ENCODE measurements at places on chromosomes 5 and 9.

DNA sequence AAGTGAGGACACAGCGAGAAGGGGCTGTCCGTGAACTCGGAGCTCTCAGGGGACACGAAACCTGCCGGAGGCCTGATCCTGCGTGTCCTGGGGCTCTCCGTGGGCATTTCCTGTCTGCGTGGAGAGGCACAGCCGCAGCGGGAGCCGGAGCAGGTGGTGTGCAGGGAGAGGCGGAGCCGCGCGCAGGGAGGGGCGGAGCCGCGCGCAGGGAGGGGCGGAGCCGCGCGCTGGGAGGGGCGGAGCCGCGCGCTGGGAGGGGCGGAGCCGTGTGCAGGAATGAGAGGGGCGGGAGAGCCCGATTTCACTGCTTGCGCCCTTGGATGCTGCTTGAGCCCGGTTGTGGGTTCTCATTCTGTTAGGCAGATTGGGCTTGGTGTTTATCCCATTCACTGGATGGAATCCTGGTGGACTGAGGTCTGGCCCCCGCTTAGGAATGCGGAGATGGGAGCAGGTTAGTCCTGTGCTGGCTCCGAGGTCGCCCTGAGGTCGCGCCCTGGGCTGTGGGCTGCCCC is 26.7 kb downstream of the NDUFS6 start:
- ATAC-seq, result no peak

DNA sequence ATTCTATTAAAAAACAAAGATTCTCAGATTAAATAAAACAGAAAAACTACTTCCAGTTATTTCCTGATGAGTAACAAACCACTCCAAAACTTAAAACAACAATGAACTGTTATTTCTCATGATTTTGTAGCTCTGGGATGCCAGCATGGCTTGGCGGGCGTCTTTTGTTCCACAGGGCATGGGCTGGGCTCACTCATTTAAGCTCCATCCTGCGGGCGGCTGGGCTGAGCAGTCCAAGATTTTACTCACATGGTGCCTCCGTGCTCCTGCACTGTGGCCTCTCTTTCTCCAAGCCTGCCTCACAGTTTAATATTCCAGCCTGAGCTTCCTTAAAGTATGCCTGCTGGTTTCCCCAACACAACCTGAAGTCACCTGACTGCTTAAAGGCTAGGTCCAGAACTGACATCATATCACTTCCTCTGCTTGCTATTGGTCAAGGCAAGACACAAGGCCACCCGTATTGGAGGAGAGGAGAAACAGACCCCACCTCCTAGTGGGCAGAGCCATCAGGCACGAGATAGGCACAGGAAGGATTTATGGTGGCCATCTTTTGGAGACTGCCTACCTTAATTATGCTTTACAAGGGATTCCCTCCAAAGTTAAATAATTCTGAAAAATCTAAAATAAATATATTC is 41.6 kb upstream of the ZBTB43 start:
- ATAC-seq, result peak; percentile 25

- no peak for ATAC-seq
Observed at GRCh38 chr9:136856541-136857141, 4.5 kb downstream of the MAMDC4 start.

DNA sequence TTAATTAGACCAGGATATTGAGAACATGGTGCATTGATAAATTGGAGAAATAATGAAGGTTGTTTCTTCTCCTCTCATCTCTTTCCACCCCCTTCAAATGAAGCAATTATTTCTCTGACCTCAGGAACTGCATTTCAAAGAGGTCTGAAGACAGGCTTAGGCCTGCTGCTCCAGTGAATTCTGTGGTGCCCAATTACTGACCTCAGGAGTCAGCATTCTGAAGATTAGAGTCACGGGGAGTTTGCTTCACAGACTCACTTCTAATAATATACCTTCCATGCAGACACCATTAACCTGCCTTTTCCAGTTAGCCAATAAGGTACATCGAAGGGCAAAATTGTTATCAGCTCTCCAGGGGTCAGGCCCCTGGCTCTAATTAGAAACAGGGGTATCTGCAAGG is 270.9 kb downstream of the GAS1 start:
- no peak for ATAC-seq

DNA sequence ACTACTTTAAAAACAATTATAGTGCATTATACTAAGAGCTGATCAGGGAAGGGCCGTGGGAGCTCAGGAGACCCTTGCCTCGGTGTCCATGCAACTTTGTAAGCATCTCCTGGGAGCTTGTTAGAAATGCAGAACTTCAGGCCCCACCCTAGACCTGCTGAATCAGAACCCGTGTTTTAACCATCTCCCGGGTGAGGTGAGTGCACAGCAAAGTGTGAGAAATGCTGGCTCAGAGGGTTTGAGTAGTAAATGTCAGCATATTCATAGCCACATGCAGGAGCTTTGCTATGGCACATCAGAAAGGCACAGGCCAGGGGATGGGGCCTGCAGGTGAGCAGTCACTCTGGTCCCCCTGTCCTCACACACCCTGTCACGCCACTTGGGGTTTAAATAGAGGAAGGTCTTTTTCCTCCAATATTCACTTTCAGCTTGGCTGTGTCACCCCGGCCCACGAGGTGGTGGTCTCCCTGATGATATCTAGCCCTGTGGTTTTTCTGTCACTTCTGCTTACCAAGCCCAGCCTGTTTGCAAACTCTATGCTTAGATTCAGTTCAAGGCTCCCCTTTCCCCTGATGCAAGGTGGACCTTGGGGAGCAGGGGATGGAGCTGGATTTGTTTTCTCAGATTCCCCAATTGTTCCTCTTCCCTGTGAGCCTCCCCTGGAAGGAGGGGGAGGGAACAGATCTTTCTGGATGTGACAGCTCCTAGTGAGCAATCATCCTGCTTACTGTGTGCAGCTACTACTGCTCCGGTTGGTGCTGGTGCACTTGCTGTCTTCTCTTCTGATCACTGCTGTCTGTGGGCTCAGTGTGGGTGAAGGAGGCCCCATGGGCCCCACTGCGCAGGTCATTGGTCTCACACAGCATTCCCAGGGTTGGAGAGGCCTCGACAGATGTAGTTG is 51.8 kb upstream of the TGFBR1 start:
- no peak for ATAC-seq

- no peak for ATAC-seq
Observed at GRCh38 chr5:159712672-159713071, 203.6 kb upstream of the ADRA1B start.

GRCh38 chr9:82126256-82126655 is 137.7 kb downstream of the SPATA31D1 start:
- no peak for ATAC-seq

DNA sequence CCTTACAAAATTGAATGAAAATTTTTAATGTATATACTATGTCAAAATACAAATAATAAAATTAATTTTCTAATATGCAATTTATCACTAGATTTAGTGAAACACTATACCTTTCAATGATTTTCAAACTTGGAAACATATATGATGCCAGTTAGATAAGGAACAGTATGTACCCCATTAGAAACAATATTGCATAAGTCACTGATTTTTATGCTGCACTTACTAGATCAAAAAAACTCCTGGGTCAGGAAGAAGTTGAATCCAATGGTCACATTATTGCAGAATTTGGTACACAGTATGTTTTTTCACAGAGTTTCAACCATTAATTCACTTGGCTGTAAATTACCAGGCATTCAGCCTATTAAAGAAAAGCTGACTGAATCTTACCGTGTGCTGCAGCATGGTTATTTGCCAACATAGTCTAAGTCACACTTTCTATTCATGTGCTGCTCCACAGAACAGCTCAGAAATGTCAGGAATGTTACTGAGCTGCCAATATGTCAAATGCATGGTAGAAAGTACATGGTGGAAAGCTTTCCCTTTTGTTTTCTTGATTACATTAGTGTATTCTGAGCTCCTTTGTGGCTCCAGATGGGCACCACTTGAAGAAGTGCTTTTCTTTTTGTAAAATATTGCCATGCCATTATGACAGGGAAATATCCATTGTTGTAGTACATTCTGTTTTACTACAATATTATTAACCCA is 9.9 kb upstream of the PRR16 start:
- peak; percentile 96 for ATAC-seq

- ATAC-seq, result no peak
Observed at GRCh38 chr9:76651119-76651705, 113.0 kb upstream of the PCA3 start.

DNA sequence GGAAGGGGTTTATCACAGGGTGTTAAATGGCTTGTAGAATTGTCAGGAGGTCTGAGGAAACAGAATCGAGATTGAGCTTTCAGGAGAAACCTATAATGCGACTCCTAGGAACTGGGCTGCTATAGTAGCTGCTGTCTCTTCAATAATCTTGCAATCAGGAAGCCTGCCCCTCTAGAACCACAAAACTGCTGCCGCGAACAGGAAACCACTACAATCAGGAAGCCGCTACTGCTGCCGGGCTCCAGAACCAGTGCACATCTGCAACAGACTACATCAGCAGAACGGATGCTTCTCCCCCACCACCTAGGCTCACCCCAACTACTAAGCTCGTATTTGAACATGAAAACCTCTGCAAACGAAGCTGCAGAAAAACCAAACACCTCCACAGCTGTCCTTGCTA is 31.6 kb downstream of the TNFSF8 start:
- ATAC-seq, result no peak

DNA sequence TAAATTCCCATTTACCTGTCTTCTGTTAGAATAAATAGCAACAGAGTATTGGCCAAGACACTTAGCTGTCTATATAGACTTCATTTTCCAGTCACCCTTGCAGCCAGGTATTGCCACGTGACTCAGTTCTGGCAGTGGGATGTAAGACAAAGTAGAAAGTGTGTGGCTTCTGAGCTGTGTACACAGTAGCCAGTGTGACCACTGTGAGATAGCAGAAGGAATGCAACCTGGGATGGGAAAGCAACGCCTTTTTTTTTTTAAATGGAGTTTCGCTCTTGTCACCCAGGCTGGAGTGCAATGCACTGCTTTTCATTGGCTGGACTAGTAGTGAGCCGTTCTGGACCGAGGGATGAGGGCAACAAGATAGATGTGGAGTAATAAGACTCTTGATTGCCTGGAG is 64.5 kb upstream of the UBTD2 start:
- no peak for ATAC-seq

- no peak for ATAC-seq
Observed at GRCh38 chr5:170372971-170373370, 16.2 kb downstream of the KCNMB1 start.

DNA sequence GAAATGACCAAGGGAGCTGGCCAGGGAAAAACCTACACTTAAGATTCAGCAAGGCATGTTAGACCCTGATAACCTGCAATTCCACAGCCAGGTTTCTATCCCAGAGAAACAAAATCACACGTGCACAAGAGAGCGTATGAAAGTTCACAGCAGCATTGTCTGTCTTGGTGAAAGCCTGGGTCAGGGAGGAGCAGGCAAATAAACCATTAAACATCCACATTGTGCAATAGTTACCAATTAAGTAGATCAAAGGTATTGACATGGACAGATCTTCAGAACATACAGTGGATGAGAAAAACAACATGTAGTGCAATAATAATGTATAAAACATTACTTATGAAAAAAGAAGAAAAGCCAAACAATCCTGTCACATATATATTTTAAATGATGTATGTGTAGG is 15.9 kb upstream of the GPX3 start:
- ATAC-seq, result no peak

DNA sequence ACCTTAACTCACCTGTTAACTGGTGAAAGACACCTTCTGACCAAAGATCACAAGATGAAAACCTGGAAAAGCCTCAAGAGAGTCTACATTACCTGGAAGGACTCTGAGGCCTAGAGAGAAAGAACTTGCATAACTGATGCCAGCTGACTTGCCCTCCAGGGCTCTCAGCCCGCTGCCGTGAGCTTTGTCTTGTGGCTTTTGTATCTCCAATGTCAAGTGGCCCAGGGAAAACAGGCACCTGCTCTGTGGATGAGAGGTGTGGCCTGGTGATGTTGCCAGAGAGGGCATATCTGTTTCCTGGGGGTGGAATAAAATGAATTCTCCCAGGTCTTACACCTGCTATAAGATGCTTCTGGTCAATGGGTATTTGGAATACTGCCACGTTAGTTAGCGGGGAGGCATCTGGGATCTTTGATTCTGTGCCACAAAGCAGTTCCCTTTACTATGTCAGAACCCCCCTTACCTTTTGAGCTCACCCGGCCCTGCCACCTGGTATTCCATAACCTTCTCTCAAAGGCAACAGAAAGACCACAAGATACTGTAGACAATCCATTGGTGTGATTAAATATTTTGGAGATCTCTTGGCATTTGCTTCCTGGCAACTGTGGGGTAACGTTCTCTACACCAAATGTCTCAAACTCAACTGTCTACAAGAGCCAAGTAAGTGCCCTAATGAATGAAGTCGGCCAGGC is 54.9 kb upstream of the N4BP3 start:
- no peak for ATAC-seq

- peak; percentile 98 for ATAC-seq
Observed at GRCh38 chr9:122991370-122991830, 42.1 kb upstream of the GPR21 start.

Data from SK-N-SH treated with all-trans-retinoic acid at 6 μM for 48 hours (cell line).